Spinal cord (tissue), 10 donors: ENCODE measurements at places on chromosomes 16 and 17.

GRCh38 chr16:2081201-2082084 lies 33.7 kb downstream of the TSC2 start:
- DNase-seq, result no peak

DNA sequence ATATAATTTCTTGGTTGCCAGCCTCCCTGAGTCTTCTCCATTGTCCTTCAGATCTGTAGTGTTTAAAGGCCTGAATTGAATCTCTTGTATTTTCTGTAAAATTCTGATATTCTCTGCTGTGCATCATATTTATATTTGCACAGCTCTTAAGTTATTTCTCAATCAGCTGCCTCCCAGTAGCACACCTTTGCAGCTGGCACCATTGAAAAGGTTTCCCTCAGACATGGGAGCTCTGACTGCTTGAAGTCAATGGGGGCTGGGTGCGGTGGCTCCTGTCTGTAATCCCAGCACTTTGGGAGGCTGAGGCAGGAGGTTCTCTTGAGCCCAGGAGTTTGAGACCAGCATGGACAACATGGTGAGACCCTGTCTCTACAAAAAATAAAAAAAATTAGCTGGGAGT lies 40.4 kb downstream of the PITPNC1 start:
- DNase-seq, result no peak

DNA sequence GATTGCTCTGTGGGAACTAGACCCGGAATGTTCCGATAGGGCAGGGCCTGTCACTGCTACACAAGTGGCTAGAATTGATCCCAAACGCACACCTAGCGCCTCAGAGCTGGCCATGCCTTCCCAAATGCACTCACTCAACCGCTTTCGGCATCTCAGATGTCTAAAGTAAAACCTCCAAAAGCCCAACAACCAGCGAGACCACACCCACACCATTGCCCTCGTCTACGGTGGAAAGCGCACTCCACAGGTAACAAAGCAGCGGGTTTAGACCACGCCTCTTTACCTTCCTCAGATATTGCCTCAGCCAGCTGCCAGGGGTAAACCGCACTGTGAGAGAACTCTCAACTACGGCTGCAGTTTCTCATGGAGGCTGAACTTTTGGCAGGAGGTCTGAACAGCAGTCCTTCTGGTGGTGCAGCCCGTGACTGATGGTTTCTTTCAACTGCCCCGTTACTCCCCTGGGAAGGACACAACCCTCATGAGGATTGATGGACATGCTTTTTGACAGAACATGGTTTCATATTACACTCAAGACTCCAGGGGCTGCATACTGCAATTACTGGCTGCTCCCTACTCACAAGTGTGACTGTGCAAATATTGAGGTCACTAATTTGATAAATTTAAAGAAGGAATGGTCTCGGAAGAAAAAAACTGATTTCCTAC lies 34.5 kb downstream of the USP7 start:
- DNase-seq, result no peak

DNA sequence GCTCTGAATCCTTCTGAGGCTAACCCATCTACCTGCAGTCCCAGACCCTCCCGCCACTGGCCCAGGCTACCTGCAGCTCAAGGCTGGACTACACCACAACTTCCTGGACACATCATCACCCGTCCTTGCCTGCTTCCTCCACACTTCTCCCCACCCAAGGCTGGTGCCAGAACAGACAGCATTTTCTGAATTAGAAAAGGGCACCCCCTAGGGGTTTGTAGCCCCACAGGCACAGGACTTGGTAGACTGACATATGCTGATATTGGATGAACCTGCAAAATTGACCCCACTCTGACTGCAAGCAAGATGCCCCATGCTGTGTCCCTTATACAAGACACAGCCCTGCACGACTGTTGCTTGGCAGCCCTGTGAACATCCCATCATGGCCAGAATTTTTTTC lies 271.5 kb upstream of the C16orf82 start:
- peak; percentile 16 for DNase-seq

DNA sequence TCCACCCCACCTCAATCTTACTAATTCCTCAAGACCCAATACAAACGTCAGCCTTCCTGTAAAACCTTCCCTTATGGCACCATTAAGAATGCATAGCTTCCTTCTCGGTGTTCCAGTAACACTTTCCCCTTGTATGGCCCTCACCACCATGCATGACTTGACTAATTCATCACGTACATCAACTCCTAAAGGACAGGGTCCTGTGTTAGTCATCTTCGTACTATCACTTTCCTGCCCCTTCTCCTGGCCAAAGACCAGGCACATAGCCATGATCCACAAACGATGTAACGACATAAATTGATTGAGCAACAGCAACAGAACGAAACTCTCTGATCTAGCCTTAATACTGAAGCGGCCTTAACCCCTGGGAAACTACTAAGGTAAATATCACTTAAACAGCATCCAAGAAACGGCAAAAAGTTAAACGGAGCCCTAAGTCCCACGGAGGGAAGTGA lies 612 bp downstream of the PSMD12 start:
- no peak for DNase-seq

DNA sequence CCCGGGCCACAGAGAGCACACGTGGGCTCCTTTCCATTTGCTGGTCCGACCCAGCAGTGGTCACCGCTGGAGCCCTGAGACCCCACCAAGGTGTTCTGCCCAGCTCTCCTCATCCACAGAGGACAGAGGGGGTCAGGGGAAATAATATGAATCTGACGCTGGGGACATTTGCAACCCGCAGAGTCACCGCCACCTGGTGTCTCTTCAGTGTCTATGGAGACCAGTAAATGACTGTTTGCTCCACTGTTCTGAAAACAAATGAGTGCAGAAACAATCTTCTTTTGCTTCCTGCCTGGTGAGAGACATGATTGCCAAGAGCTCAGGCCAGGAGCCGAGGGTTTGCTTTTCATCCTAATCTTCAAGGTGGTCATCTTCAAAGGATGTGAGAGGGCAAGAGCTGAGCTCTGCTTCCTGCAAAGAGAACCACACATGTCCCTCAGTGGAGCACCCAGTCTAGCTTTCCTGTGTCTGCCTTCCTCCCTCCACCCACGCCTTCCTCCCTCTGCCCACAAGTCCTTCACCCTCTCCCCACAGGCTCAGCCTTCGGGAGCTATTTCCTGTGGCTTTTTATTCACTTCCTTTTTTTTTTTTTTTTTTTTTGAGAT lies 14.7 kb upstream of the KLHDC4 start:
- DNase-seq, result no peak

DNA sequence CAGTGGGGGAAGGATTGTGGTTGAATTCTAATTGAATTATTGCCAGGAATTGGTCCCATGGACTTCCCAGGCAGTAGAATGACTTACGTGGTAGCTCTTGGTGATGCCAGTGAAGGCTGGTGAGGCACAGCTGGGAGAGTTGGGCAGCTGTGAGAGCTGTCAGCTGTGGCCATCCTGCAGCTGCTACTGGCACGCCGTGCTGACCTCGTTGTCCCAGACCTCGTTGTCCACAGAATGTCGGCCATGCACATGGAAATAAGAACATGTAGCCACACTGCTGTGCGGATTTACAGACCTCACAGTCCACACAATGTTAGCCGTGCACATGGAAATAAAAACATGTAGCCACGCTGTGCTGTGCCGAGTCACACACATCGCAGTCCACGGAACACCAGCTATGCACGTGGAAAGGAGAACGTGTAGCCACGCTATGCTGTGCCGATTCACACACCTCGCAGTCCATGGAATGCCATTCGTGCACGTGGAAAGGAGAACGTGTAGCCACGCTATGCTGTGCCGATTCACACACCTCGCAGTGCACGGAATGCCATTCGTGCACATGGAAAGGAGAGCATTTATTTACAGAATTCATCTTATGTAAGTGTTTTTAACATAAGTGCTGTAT lies 59.2 kb downstream of the BANP start:
- no peak for DNase-seq

DNA sequence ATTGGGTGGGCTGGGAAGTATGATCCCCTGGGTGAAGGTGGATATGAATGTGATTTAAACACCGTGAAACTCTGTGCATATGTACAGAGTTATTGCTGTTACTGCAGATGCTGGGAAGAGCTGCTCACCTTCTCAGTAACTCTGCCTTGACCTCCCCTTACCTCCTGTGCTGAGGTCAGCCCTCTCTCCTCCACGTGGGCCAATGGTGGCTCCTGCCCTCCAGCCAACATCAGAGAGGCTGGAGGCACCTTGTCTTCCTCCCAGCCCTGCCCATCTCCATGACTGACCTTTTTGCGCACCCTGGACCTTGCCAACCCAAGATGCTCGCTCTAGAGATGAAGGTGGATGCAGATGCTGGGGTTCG lies 387 bp upstream of the ASB16 start:
- DNase-seq, result no peak

GRCh38 chr17:45004388-45004787 lies 36.3 kb upstream of the C1QL1 start:
- no peak for DNase-seq

DNA sequence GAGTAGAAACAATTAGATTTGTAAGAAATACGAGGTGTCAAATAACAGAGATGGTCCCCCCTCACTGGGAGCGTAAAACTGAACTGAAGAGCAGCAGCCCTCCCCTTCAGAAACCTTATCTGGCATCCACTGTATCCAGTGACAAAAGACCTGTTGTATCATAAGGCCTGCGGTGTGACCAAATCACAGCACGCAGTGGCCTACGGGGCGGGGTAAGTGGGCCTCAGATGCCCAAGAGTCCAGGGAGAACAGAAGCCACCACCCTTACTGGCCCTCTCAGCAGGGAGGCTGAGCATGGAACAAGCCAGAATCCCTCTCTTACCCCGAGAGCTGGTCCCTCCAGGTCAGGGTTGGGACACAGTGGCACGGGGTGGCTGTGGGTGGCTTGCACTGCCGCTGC lies 5.5 kb downstream of the JMJD6 start:
- DNase-seq, result no peak

DNA sequence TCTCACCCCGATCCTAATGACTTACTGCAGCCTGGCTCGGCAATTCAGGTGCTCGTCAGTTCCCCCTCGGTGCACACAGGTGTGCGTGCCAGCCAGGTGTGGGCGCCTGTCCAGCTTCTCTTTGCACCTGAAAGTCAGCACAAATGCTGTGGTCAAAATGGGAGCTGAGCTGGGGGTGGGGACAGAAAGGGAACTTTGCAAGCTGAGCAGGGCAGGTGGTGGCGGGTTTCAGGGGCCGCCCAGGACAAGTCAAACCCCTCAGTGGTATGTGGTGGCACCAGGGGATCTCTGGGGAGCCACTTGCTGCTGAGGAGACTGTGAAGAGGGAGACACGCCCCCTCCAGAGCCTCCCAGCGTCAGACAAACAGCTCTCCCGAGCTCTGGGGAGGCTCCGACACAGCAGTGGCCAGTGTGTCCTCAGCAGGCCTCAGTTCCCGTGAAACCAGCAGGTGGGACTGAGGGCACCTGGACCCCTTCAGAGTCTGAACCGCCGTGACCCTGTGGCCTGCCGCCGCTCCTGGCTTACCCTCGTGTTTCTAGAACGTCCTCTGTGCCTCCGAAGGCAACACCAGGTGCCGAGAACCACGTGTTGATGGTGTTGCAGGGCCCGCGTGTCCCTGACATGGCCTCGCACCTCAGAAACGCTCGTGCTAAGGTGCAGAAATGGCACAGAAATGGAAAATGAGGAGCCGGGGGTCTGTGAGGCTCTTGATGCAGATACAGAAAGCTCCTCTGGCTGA lies 233.5 kb upstream of the TNRC6C start:
- DNase-seq, result no peak

DNA sequence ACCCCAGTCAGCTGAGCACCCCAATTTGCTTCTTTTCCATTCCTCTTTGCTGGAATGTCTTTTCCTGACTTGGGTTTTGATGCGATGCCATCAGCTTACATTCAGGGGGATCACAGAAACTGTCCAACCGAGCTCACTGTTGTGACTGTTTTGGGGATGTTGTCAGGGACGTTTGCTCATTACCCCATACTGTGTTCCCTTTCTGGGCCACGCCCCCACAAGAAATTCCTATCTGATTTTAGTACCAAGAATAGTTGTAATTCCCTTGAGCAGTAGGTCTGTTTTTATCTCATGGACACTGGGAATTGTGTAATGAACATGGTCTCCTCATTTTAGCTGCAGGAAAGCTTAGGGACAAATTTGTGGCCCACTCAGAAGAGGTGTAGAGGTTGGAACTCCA lies 2.6 kb upstream of the NTN1 start:
- DNase-seq, result no peak

DNA sequence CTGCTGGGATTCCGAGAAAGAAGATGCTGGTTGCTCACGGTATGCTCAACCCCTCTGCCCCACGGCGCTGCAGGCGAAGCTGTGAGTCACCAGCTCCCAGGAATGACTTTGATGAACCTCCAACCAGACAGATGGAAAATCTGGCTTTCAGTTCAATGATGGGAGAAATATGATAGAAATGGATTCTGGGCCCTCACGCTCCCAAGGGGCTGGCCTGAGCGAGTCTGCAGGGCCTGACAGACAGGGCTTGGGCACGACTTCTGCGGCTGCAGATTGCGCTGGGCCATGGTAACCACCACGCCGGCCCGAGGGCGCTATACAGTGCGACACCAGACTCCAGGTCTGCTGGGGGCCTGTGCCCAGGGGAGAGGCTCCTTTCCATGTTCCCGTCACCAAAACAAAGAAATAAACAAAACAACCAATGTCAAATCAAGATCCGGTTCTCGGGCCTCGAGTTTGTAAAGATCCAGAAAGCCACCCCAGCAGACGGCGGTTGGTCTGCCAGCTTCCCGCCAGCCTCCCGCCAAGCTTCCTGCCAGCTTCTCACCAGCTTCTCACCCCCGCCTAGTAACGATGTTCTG lies 11.1 kb upstream of the ABR start:
- DNase-seq, result no peak

- DNase-seq, result no peak
Measured at GRCh38 chr17:59361916-59362810, 30.7 kb downstream of the YPEL2 start.

GRCh38 chr17:9279893-9280292 lies 258.6 kb downstream of the NTN1 start:
- no peak for DNase-seq

DNA sequence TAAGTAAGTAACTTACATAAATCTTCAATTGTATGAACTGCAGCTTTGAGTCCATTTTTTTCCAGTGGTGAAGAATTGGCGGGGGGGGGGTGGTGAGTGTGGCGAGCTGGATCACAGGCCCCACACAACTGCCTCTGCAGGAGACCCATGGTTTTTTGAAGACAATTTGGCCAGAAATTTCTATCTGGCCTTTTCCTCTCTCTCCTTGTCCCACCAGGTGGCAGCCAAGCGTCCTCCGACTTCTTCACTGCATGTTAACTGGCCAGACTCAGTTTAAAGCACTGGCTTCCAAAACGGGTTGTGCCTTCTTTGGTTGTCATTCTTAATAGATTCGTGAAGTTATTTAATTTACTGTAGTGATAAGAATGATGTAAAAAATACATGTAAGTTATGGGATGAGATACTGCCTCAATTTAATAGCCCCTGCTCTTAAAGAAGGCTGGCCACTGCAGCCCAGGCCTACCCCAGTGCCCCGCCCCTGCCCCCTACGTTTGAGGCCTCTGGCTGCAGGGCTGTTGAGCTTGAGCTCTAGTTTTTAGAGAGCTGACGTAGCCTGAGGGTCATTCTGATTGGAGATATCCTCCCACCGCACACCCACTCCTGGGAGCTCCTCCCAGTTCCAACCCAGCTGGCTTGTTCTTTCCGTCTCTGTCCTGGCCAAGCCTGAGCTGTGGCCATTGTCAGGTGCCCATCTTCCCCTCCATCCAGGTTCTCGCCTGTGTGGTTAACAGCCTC lies 36.4 kb downstream of the AKAP1 start:
- peak; percentile 52 for DNase-seq
